Chondrocyte (in vitro differentiated cells): ENCODE measurements at places on chromosomes 3 and 15. TPM values are rescaled to one million over a fixed set of nuclear protein-coding genes. Genes with fewer than 3 reads are reported as not detected.
A peak's percentile ranks its signal among the peaks of the same experiment; 100 is the strongest.

GRCh38 chr3:95312650-95313049 is 1249.8 kb downstream of the NSUN3 start:
- no peak for DNase-seq
- H3K36me3 ChIP-seq: no peaks in the 10 kb centered on the region
- no peak overlapping the region for H3K27ac ChIP-seq
- no peaks in the 10 kb centered on the region for H3K4me1 ChIP-seq

GRCh38 chr15:29346998-29347397 is 77.4 kb upstream of the NSMCE3 start:
- H3K36me3 ChIP-seq: no peaks in the 10 kb centered on the region
- H3K4me1 ChIP-seq: peaks cover 11% of the 10 kb centered on the region
- H3K4me3 ChIP-seq: no peak overlapping the region
- H3K27me3 ChIP-seq: no peaks in the 10 kb centered on the region

DNA sequence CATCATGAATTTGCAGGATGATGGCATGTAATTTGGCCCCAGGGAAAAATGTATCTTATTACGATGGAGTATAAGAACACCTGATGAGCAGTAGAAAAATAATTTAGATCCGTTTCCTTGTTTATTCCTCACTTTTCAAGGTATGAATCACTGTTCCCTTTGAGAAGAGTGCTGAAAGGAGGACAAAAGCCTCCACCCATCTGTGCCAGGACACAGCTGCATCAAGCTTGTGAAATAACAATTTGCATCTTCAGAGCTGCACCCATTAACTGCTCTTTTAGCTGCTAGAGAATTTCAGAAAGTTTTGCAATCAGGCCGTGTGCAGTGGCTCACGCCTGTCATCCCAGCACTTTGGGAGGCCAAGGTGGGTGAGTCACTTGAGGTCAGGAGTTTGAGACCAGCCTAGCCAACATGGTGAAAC is 9.6 kb downstream of the CLDND1 start:
- H3K4me1 ChIP-seq: no peaks in the 10 kb centered on the region
- H3K36me3 ChIP-seq: peaks cover 16% of the 10 kb centered on the region
- H3K4me3 ChIP-seq: no peak overlapping the region
- no peak overlapping the region for H3K27ac ChIP-seq
- DNase-seq: no peak

DNA sequence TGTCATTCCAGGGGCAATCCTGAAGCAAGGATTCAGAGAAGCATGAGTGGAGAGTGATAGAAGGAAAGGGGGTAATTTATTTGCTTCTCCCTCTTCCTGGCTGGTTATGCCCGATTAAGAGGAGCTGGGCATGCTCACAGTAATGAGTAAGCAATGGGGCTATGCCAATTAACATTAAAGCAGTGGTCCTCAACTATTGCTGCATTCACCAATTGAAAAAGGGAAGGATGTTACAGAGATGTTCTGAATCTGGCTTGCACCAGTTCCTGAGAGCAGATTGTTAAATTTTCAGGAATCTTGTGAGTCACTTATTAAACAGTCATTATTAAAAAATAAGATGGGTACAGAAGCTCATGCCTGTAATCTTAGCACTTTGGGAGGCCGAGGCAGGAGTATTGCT is 85.9 kb upstream of the ZBTB20 start:
- H3K36me3 ChIP-seq: no peaks in the 10 kb centered on the region
- no peak for DNase-seq
- no peak overlapping the region for H3K27ac ChIP-seq

- no peak overlapping the region for H3K4me3 ChIP-seq
- DNase-seq: no peak
- peak overlapping the region; percentile 83 for H3K27ac ChIP-seq
- H3K4me1 ChIP-seq: peaks cover 39% of the 10 kb centered on the region
- no peaks in the 10 kb centered on the region for H3K27me3 ChIP-seq
Measured at GRCh38 chr3:110414855-110415254, 656.8 kb upstream of the NECTIN3 start.

DNA sequence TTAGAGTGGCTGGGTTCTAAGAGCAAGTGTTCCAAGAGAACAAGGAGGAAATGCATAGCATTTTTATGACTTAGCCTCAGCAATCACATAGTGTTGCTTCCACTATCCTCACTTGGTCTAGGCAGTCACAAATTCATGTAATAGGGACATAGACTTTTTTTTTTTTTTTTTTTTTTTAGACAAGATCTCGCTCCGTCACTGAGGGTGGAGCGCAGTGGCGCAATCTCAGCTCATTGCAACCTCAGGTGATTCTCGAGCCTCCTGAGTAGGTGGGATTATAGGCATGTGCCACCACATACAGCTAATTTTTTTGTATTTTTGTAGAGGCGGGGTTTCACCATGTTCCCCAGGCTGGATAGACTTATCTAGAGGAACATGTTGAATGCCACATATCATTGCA is 4.7 kb upstream of the GNB4 start:
- no peaks in the 10 kb centered on the region for H3K27me3 ChIP-seq
- H3K36me3 ChIP-seq: no peaks in the 10 kb centered on the region
- no peak overlapping the region for H3K27ac ChIP-seq
- H3K4me3 ChIP-seq: no peak overlapping the region

DNA sequence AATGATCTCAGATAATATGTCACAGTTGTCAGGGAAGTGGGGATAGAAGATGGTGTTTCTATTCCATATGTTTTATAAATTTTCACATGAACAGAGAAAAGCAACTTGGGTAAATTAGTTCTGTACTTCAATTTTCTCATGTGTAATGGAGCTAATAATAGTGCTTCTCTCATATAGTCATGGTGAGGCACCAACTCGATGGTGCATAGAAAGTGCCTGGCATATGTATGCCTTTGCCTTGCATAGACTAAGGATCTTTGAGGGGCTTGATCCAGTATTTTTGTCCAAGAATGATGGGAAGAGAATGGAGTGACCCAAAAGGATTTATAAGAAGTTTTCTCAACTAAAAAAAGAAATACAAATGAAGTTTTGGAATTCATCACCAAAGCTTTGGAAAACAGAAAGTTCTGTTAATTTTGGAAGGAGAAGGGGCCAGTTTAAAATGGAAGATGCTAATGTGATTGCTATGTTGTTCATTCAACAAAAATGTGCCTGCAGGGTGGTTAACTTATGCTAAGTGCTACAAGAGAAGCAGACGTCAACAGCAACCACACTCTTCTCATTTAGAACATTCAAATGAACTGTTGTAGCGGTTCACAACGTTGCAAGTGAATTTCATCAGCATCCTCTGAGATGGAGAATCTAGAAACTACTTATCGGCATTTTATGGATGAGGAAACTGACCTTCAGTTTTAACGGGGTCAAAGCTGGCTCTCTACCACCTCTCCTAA is 86.1 kb downstream of the RTP4 start:
- H3K27ac ChIP-seq: no peak overlapping the region
- H3K27me3 ChIP-seq: no peaks in the 10 kb centered on the region
- no peak overlapping the region for H3K4me3 ChIP-seq
- no peaks in the 10 kb centered on the region for H3K36me3 ChIP-seq
- no peak for DNase-seq

- no peaks in the 10 kb centered on the region for H3K27me3 ChIP-seq
- no peaks in the 10 kb centered on the region for H3K36me3 ChIP-seq
- DNase-seq: no peak
Measured at GRCh38 chr3:170959457-170959856, 51.0 kb upstream of the EIF5A2 start.

- H3K27me3 ChIP-seq: no peaks in the 10 kb centered on the region
- H3K4me3 ChIP-seq: no peak overlapping the region
- H3K36me3 ChIP-seq: peaks cover 26% of the 10 kb centered on the region
- no peak overlapping the region for H3K27ac ChIP-seq
- DNase-seq: no peak
- H3K4me1 ChIP-seq: peaks cover 24% of the 10 kb centered on the region
Measured at GRCh38 chr3:123524981-123525380, 59.9 kb downstream of the HACD2 start.

- no peak for DNase-seq
- peak overlapping the region; percentile 37 for H3K4me3 ChIP-seq
- no peaks in the 10 kb centered on the region for H3K27me3 ChIP-seq
- peak overlapping the region; percentile 97 for H3K27ac ChIP-seq
Measured at GRCh38 chr3:156148345-156148945, 28.1 kb downstream of the KCNAB1 start.

DNA sequence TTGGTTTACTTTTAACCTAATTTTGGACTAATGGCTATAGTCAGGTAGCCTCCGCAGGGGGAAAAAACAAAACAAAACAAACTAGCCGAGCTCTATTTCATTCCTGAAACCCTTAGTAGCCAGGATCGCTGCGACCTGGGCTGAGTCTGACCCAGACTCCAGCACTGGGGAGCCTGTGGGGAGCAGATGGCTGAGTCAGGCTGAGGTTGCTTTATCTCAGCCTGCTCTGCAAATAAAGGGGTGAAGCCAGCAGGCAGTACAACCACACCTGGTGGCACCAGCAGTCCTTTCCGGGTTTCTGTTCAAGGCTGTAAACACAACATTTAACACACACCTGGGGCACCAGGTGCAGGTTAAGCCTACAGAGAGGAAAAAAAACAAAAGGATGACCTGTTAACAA is 27.3 kb downstream of the ABHD2 start:
- DNase-seq: no peak
- H3K4me3 ChIP-seq: no peak overlapping the region
- H3K27ac ChIP-seq: no peak overlapping the region

DNA sequence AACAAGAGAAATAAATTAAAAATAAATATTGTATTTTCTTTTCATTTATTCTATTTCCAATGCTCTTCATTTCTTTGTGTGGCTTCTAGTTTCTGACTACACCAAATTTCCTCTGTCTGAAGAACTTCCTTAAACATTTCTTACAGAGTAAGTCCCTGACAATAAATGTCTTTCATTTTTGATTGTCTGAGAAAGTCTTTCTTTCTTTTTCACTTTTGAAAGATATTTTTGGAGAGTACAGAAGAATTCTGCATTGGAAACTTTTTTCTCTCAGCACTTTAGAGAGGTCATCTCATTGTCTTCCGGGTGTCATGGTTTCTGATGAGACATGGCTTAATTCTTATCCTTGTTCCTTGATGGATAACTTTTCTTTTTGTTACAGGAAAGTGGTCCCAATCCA is 119.6 kb downstream of the MOBP start:
- H3K27me3 ChIP-seq: peaks cover 8% of the 10 kb centered on the region
- no peak overlapping the region for H3K27ac ChIP-seq
- no peaks in the 10 kb centered on the region for H3K4me1 ChIP-seq
- no peak overlapping the region for H3K4me3 ChIP-seq
- DNase-seq: no peak
- H3K36me3 ChIP-seq: no peaks in the 10 kb centered on the region

- no peak overlapping the region for H3K4me3 ChIP-seq
- H3K4me1 ChIP-seq: peaks cover 35% of the 10 kb centered on the region
- DNase-seq: no peak
- peak overlapping the region; percentile 67 for H3K27ac ChIP-seq
- H3K27me3 ChIP-seq: no peaks in the 10 kb centered on the region
Measured at GRCh38 chr3:10198761-10199649, 34.3 kb downstream of the IRAK2 start.

DNA sequence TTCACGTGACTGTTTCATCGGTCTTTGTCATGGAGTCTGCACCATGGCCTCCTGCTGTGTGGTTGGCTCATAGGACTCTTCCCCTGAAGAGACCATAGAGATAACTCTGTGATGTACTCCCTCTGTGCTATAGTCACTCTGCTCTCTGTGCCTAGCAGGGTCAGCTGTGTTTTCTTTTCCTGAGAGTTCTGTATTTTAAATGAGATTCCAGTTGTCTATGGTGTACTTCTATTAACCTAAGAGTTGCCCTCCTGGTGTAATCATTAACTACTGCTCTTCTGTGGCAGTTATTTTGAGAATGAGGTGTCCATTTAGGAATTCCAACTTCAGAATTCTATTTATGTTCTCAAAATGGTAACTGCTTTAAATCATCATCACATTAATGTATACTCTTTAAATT is 114.5 kb upstream of the ARPP21 start:
- peaks cover 44% of the 10 kb centered on the region for H3K4me1 ChIP-seq
- peaks cover 1% of the 10 kb centered on the region for H3K27me3 ChIP-seq
- H3K4me3 ChIP-seq: no peak overlapping the region
- no peak for DNase-seq
- peak overlapping the region; percentile 2 for H3K27ac ChIP-seq

GRCh38 chr3:111911446-111911845 is 52.4 kb downstream of the PHLDB2 start:
- H3K27me3 ChIP-seq: no peaks in the 10 kb centered on the region
- H3K36me3 ChIP-seq: peaks cover 28% of the 10 kb centered on the region
- no peak for DNase-seq

- H3K27ac ChIP-seq: no peak overlapping the region
- H3K36me3 ChIP-seq: peaks cover 20% of the 10 kb centered on the region
- H3K4me1 ChIP-seq: peaks cover 11% of the 10 kb centered on the region
- no peaks in the 10 kb centered on the region for H3K27me3 ChIP-seq
- H3K4me3 ChIP-seq: no peak overlapping the region
Measured at GRCh38 chr3:196397941-196398340, 34.3 kb downstream of the UBXN7 start.

DNA sequence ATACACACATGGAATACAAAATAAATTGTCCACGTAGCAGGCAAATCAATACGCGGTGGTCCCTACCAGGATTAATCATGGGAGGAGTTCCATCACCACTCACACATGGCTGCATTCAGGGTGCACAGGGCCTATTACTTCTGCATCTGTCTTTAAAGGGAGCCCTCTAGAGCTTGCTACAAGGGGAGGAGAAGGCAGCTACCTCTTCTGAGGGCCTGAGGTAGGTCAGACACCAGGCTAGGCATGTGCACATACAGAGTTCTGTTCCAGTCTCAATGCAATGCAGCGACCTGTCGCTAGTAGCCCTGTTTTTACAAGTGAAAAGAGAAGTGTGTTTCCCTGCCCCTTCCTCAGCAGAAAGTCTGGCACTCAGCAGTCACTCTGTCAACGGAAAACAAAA is 102.7 kb downstream of the ROBO2 start:
- H3K4me3 ChIP-seq: no peak overlapping the region
- no peaks in the 10 kb centered on the region for H3K4me1 ChIP-seq
- H3K27ac ChIP-seq: no peak overlapping the region
- DNase-seq: no peak
- H3K36me3 ChIP-seq: no peaks in the 10 kb centered on the region

DNA sequence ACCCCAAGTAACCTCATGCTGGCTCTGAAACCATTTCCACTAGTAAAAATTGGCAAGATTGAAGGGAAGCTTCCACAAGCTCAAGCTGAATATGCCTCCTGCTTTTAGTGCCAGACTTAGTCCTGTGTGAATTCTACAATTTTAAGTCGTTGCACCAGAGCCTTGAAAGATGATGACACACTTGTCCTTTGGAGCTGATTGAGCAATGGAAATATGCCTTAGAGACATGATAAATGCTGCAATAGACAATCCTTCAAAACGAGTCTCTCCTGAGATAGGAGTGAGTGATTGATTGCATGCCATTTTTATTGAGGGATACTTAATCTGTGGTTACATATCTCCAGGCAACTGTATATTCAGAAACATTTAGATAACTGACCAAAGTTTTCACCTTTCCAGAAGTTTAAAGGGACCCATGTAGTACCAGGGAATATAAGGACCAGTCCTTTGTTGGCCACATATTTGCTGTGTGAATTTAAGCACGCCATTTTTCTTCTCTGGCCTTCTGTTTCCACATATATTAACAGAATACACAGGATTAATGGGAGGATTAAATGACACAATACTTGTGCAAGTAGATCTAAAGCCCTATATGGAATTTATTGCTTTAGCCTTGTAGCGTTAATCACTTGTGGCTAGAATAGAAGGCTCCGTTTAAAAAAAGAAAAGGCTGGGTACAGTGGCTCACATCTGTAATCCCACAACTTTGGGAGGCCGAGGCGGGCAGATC is 65.1 kb downstream of the PPARG start:
- H3K4me3 ChIP-seq: no peak overlapping the region
- H3K4me1 ChIP-seq: peaks cover under 1% of the 10 kb centered on the region
- H3K36me3 ChIP-seq: no peaks in the 10 kb centered on the region
- no peak for DNase-seq
- no peak overlapping the region for H3K27ac ChIP-seq

The DNAJC17 gene
- total RNA-seq: 26.4 to 31.8 TPM (median 29.1 TPM) in 3 replicates

The SPINT1 gene
- total RNA-seq: 0.87 to 2.0 TPM (median 0.87 TPM) in 3 replicates

The SLCO3A1 gene
- total RNA-seq: 2.2 to 3.7 TPM (median 2.8 TPM) in 3 replicates

The ST6GAL1 gene
- 21.9 to 36.6 TPM (median 33.9 TPM) in 3 replicates for total RNA-seq

The SLC25A36 gene
- total RNA-seq: 46.7 to 59.1 TPM (median 58.6 TPM) in 3 replicates
